ENCODE measurements at places on chromosomes 12 and 14.

DNA sequence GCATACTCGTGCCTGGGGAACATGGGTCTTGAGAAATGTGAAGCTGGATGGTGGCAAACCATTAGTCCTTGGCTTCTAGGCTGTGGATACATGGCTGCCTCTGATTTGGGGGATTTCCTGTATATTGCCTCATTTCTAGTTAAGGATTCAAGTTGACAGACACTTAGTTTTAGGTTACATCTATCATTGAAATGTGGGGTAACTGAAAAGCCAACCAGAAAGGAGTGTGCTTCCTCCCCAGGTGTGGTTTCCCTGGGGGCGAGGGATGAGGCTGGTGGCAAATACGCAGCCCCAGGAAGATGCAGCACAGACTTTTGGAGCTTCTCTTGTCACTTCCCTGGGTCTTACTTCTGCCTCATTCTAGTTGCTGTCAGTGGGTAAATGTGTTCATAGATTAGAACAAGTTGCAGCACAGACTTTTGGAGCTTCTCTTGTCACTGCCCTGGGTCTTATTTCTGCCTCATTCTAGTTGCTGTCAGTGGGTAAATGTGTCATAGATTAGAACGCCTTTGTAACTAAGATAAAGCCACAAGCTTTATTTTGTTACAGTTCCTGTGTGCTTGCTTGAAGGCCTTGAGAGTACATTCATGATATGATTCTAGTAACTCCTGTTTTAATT is 85.1 kb downstream of the BORCS5 start:
- no peak for DNase-seq

DNA sequence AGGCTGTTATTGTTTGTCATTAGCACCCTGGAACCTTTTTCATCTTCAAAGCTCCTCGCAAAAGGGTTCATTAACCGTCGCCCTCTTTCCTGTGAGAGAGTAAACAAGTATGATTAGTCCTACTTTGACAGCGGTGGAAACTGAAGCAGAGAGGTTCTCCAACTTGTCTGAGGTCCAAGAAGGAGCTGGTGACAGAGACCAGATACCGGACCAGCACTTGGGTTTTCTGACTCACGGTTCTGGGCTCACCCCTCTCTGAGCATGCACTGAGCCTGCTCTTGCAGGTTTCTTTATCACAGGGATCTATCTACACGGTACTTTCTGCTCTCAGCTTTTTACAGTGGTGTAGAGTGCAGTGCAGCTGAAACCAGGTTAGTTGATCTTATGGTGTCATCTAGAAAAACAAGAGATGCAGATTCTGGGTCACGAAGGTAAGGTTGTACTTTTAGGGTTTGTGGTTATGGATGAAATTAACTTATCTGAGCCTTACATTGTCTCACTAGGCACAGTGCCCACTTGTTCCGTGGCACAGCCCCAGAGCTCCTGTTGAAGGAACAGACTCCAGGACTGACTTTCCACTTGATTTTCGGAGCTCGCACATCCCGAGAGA is 62.1 kb downstream of the PPP2R5C start:
- peak; percentile 85 for DNase-seq

DNA sequence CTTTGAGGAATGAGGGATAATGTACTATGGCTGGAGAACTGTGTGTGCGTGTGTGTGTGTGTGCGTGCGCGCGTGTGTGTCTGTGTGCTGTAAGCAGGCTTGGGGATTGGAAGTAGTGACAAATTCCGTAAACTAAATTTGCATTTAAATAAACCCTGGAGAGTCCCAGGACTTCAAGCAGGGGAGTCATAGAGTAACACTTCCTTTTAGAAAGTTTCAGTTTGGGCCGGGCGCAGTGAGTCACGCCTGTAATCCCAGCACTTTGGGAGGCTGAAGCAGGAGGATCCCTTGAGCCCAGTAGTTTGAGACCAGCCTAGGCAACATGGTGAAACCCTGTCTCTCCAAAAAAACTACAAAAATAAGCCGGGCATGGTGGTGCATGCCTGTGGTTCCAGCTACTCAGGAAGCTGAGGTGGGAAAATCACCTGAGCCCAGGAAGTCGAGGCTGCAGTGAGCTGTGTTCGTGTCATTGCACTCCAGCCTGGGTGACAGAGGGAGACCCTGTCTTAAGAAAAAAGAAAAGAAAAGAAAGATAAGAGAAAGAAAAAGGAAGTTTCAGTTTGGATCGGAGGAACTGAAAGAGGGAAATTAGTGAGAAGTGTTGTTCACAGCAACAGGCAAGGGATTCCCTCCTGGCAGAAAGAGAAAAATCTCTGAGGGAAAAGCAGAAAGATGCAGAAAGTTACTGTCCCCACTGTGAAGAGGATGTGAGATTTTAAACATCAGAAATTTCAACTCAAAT is 222.7 kb upstream of the SOX5 start:
- no peak for DNase-seq

- DNase-seq: no peak
Observed at GRCh38 chr12:123801573-123802178, 39.6 kb downstream of the DNAH10 start.

DNA sequence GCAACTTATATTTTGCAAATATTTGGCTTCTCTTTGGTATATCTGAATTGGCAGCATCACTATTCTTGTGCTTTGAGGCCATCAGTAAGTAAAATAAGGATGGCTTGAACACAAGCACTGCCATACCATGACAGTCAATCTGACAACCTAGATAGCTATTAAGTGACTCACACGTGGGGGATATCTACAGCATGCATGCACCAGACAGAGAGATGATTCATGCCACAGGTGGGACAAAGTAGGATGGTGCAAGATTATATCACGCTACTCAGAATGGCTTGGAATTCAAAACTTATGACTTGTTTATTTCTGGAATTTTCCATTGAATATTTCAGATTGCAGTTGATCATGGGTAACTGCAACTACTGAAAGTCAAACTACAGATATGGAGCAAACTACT is 675.6 kb upstream of the MDGA2 start:
- no peak for DNase-seq

GRCh38 chr14:97960436-97960835 is 1163.3 kb downstream of the VRK1 start:
- DNase-seq: no peak

GRCh38 chr14:91286530-91286937 is 42.0 kb upstream of the GPR68 start:
- peak; percentile 71 for DNase-seq

- DNase-seq: no peak
Observed at GRCh38 chr14:50099335-50099734, 17.0 kb downstream of the VCPKMT start.
